ENCODE measurements at places on chromosomes 16 and 17.

DNA sequence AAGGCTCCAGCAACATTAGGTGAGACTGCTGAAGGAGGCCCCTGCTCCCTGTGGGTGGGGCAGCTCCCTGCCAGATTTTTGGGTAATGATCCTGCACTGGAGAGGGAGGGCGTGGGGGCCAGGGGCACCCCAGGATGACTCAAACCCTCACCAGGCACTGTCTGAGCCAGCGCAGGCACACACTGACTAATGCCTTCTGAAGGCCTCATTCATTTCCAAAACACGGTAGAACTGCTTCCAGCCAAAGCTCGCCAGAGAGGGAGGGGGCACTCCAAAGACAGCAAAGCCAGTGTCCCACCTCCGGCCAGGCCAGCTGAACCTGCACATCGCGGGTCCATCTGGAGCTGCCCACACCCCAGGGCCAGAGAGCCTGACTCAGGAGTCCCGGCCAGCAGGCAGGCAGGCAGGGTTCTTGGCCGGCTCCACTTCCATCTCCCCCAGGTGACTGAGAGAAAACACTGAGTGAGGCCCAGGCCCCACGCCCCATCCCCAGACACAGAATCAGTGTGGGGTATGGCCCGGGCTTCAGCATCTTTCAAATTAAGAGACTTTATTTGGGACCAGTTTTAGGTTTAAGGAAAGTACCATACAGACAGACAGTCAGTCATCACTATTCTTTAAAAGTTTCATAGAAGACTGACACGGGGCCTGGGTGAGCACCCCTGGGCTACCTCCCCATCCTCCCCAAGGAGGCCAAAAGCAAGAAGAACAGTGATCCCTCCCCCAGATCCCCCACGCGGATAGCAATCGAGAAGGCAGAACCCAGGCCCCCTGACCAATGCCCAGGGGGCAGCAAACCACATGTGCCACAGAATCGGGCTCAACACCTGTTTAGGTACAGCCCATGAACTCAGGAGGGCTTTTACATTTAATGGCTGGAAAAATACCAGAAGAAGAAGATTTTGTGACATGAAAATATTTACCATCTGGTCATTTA, 2.3 kb downstream of the PIEZO1 start:
- DNase-seq = no peak

GRCh38 chr16:5056352-5056751, 9.4 kb downstream of the C16orf89 start:
- peak; percentile 49 for DNase-seq

DNA sequence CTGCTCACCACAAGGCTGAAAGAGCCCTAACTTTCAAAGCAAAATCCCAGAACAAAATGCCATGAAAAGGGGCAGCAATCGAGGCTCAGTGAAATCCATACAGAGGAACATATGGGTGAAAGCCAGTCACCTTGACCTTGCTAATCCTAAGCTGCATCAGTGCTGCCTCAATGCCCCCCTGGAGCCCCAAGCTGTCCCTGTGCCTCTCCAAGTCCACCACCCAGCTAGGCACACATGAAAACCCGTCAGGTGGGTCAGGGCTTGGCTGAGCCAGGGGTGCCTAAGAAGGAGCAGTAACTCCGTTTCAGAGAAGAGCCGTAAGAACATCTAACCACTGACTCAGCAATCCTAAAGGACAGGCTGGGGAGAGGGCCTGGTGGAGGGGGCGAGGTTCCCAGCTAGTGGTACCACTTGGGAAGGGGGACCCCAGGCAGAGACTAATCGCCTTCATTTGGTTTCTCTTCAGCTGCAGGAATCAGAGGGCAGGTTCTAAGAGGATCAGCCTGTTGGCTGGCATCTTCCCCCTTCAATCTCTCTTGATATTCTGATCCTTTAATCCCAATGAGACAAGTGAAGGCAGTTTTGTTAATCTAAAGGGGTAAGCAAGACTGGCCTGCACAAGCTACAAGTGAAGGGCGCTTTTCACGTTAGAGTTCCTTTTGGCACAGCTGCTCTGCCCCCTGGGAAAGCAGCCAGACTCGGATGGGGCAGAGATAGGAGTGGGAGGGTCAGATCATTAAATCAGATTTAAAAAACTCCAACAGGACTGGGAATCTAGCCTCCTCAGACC, 7.6 kb downstream of the PITPNA start:
- no peak for DNase-seq

DNA sequence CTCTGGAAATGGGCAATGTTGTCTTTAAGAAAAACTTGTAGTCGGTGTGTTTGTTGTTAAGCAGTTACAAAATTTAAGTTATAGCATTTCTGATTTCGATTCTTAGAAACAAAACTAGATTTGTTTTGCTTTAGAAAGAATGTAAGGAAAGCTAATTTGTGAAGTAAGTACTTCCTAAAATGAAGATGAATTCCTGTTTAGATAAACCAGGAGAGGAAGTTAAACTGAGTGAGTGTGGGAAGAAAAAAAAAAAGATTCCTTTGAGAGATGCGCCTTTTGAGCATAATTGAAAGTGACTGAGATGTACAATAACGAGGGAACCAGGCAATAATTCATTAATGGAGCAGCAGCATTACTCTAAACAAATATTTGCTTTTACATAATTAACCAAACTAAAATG, 52.4 kb upstream of the ALOX12 start:
- no peak for DNase-seq

GRCh38 chr17:19363460-19364035, 1.0 kb upstream of the B9D1 start:
- no peak for DNase-seq

DNA sequence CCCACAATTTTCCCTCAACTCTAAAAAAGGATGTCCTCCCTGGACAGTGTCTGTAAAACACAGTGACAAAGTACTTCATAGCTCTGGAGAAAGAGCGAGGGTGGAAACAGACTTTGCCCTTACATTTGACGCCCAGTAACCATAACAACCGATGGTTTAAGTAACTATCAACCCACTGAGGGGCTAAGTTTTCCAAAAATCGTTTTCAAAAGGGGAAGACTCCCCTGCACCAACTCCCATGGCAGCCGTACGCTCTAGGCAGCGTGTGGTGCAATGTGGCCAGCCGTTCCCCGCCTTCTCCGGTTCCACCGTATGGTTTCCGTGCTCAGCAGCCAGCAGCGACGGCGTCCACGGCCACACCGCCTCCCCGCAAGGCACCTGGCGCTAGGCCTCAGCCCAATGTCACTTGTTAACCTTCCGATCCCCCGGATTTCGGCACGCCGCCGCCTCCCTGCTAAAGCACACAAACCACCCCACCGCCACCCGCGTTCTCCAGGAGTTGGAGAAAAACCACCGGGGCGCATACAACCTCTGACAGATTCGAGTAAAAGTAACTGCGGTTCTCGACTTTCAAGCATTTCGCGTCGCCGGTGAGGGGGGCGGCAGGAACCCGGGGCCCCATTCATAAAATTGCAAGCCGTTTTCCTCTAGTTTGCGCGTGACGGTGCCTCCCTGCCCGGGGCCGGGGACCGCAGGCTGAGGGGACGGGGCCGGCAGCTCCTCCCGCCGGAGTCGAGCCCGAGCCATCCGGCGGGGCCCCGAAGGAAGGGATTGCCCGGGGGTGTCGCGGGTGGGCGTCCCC, 661 bp downstream of the TEX2 start:
- peak; percentile 37 for DNase-seq

GRCh38 chr17:6473128-6473767, 29.0 kb downstream of the PIMREG start:
- DNase-seq = no peak

DNA sequence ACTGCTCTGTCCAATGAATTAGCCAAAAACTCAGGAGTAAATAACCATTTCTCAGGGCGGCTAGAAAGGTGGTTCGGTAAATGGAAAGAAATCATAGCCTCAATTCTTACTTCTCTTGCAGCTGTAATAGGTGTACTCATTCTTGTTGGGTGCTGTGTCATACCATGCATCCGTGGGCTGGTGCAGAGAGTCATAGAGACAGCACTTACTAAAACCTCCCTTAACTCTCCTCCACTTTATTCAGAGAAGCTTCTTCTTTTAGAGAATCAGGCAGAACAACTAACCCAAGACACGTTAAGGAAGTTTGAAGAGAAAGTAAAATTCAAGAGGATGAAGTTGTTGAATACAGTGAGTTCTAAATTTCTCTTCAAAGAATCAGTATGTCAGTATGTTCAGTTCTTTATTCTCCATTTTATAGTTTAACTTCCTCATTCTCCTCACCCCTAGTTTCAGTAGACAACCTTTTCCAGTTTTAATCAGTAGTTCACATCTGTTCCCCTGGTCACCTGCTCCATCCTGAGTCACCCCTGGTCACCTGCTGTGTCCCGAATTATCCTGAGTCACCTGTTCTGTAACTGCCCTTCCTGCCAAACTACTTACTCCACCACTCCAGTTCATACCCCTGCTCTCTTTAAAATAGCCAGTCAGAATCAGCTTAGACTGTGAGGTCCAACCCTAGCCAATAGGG, 85.9 kb downstream of the EMP2 start:
- no peak for DNase-seq

GRCh38 chr16:81224824-81225223, 13.7 kb upstream of the BCO1 start:
- no peak for DNase-seq

- DNase-seq = no peak
Measured at GRCh38 chr17:41860254-41860931, 4.8 kb downstream of the KLHL11 start.

DNA sequence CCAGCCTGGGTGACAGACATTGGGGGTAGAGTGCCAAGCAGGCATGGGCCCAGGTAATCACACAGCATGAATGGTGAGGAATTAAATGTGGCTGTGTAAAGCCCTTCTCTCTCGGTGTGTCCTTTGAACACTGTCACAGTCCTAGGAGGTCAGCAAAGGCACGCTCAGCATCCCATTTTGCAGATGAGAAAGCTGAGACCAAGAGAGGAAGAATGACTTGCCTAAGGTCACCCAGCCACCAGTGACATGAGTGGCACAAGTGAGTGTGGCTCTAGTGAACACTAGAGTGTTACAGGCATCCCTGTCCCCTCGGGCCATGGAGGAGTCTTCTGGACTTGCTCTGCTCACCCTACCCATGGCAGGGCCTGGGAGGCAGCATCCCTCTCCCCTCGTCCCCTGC, 10.7 kb downstream of the CTF1 start:
- DNase-seq = no peak

- no peak for DNase-seq
Measured at GRCh38 chr17:30590081-30590733, 113.0 kb downstream of the GOSR1 start.

DNA sequence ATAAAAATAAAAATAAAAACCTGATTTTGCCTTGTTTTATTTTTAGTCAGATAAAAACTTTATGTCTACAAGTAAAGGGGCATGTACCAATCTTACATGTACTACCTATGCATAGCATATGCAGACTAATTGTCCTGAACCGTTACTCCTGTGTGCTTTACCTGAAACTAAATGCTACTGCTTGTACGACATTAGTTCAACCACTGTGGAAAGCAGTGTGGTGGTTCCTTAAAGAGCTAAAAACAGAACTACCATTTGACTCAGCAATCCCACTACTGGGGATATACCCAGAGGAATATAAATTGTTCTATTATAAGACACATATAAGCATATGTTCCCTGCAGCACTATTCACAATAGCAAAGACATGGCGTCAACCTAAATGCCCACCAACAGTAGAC, 426.0 kb upstream of the PMFBP1 start:
- no peak for DNase-seq

DNA sequence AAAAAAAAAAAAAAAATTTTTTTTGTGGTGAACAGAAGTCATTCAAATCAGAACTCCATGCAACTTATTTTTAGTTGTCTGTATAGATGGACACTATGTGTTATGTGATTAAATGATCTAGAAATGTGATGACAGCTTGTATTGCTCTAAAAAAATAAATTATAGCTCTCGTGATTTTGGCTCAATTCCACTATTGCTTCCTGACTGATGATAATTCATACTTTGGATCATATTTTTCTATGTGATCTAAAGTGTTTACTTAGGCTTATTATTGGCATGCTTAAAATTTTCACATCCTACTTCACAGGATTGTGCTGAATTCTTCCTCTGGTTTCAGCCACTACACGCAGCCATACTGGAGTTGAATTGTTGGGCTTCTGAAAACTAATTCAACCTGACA, 76.8 kb downstream of the RPGRIP1L start:
- no peak for DNase-seq

DNA sequence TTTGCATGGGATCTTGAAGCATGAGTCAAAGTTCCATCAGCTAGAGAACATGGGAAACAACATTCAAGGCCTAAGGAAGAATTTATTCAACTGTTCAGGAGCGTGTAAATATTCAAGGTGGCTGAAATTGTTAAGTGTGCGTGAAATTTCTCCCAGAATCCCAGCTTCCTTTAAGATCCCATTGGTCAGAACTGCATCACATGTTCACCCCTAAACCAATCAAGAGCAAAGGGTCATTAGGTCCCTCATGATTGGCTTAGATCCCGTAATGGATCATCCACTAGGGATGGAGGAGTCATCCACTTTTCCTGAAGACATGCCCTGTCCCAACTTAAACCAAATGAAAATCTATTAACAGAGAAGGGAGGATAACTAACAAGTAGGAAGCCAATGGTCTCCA, 201.6 kb downstream of the TMEM114 start:
- no peak for DNase-seq

DNA sequence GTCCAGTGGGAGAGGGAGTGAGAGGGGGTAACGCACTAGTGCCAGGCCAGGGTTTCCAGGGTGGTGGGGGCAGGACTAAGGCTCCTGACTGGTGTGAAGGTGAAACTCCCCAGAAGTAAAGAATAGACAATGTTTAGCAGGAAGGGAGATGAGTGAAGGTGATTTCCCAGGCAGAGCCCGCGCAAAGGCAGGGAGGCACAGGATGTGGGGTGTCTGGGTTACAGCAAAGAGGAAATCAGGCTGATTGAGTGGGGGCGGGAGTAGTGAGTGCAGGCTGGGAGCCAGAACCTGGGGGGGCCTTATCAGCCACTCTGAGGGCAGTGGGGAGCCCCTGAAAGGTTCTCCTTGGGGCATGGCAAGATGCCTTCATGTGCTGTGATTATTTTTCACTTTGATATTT, 167.5 kb downstream of the UTP18 start:
- peak; percentile 39 for DNase-seq

GRCh38 chr16:23905027-23905426, 69.2 kb downstream of the PRKCB start:
- DNase-seq = no peak

- DNase-seq = peak; percentile 15
Measured at GRCh38 chr17:58577696-58578095, 63.3 kb upstream of the MTMR4 start.

GRCh38 chr17:43349142-43349541, 49.7 kb upstream of the ARL4D start:
- DNase-seq = no peak

DNA sequence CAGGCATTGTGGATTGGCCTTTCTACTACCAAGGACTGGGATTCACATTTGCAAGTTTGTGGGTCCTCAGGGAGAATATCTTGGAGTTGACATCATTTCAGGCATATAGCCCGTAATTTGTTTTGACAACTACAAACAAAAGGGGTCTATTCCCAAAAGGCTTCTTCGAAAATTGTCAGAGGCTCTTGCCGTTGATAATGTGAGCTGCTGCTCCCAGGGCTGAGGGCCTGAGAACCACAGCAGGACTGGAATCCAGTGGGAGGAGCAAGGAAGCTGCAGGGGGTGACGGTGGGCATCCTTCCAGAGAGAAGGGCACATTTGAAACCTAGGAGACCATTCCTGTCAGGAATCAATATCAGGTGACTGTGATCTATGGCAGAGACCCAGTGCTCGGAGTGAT, 761.6 kb upstream of the RBFOX1 start:
- DNase-seq = no peak
